ENCODE measurements at places on chromosomes 5 and 9.

- no peak for DNase-seq
Measured at GRCh38 chr5:147930769-147931168, 24.4 kb upstream of the C5orf46 start.

DNA sequence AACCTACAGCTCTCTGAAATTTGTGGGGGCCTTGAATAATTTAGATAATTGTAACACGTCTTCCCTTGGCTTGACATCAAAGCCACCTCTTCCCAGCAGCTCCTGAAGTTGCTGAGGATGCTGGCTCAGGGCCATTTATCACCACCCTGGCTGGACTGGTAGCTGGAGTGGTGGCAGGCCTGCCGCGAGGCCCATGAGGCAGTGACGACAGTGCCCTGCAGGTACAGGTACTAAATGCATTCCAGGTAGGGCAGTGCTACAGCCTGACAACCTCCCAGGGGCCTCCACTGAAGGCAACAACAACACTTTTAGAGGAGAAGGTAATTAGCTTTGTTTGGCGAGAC, 270.2 kb upstream of the KLF4 start:
- DNase-seq: no peak

- no peak for DNase-seq
Measured at GRCh38 chr5:130912088-130912487, 253.0 kb downstream of the HINT1 start.

DNA sequence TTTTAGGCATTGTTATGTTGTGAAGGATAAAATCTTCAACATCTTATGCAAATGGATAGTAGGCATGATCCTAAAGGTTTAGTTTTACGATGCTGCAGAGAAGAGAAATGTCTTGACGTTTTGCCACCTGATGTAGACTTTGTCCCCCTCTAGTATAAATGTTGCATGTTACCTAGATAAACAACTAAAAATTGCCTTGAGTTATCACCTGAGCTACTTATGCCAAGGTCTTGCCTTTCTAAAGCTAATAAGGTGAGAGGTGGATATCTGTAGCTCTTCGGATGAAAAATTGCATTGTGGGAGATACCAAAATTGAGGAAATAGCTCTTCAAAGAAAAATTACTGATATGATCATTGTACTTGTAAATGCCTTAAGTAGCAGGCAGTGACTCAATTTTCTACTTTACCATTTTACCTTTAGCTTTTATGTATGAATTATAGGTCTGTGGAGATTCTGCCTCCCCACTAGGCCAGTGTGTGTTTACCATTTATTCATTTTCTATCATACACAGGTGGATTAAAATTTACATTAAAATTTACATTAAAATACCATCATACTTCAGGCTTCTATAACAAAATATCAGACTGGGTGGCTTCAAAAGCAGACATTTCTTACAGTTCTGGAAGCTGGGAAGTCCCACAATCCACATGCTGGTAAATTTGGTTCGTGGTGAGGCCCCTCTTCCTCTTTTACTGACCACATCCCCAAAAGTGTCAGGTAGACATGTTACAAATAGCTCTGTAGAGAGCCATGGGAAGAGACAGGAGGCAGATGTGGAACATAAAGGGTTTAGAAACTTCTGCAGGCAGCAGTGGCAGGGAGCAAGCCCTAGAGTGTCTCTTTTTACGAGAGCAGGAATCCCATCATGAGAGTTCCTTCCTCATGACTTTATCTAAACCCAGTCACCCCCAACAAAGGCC, 100.7 kb upstream of the ERBIN start:
- no peak for DNase-seq

DNA sequence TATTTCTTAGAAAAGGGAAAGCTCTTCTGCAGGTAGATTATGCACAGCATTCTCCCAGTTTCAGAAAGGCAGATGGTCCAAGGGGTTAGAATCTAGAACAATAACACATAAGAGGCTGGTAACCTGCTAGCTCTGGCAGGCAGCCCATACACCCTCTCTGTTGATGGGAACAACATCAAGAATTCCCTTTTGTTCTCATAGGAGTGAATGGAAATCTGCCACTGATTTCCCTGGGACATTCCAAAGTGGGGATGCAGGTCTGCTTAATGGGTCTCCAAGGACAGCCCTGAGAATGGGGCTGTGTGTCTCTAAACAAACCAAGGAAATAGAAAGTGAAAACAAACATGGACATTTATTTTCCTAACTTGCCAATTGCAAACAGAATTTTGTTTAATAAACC, 456.8 kb downstream of the EBF1 start:
- DNase-seq: no peak

DNA sequence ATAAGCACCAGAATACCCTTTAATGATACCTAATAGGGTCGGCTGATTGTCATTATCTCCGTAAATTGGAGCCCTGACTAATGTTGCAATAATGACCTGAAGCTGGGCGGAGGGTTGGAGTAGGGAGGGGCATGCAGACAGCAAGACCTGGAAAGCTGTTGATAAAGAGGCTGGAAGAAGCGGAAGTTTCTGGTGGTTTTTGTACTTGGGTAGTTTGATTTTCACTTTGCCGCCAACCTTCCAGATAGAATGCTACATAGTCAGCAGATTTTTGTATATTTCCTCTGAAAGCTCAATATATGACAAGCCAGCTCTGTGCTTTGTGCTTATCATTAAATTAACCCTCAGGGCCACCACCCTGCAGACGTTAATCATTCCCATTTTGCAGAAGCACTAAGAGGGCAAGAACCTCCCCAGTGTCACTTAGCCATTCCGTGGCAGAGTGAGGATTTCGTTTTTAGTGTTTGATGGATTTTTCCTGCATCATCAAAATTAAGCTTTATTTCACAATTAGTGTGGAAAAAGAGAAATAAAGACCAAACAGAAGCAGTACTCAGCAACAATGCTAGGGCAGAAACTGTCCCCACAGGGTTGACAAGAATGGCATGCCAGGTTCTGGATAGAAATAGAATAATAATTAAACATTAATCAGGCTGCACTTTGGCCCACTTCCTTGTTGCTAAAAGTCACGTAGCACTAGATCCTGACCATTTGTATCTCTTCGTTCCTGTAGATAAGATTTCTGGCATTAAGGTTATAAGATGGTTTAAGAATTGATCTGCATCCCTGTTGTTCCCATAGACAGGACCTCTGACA, 34.7 kb downstream of the DIRAS2 start:
- DNase-seq: peak; percentile 18

- DNase-seq: no peak
Measured at GRCh38 chr5:117649821-117650220, 1075.2 kb upstream of the SEMA6A start.

DNA sequence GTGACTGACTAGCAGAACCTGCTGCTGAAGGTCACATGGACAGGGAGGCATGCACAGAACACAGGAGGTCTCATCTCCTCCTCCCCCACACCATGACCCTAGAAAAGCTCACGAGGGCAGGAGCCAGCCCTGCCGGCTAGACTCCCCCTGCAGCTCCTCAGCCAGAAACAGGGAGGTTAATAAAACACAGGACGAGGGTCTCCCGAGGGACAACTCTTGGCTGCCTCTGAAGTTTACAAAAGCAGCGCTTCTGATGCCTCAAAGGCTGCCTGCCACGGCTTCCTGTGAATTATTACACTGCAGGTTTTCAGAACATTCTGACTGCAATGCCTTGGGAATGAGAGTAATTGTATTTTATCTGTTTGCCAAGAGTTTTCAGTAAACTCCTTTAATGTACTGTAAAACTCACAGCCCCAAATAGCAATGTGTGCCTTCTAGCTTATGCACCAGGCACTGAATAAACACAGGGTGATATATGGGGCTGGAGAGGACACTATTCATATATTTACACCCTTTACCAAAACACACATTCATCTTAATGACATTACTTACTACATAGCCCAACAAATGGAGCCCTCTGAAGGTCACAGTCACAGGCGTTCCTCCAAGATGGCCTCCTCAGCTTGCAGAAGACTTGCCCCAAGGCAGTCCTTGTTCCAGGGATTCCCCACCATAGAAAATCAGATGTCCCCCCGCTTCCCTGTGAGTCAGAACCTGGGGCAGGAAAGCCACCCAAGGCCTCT, 83.7 kb downstream of the C5orf15 start:
- no peak for DNase-seq
